ENCODE measurements at places on chromosomes 7 and 10.

GRCh38 chr10:24603333-24603732 is 120.4 kb downstream of the ARHGAP21 start:
- no peak for DNase-seq

- DNase-seq = no peak
Measured at GRCh38 chr7:132065193-132065988, 509.0 kb upstream of the PODXL start.

GRCh38 chr7:128687131-128687530 is 15.0 kb downstream of the GARIN1A start:
- no peak for DNase-seq

DNA sequence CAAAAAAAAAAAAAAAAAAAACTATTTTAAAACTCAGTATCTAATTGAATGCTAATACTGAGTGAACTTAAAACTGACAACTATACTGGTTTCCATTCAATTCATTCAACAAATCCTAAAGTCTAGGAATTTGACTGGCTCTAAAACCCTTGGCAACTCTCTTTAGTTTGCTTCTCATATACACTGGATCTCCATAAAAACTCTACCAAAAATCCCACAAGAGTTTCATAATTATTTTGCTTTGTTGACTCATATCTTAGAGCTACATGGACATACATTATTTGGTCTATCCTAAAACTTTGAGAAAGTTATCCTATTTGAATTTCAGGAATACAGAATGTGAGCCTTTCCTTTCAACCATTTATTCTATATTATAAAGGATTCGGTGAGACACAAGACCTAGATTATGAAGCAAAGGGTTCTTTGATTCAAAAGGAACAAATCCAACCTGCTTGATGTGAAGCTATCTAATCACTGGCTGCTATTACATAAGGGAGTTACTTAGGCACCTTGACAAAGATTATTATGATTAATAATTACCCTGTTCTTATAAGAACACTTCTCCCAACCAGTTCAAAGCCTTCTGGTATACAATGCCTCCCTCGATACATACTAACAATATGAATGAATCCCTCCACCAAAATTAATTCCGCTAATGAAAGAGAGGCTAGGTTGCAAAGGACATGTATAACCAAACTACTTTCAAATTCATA is 15.8 kb upstream of the KMT2E start:
- DNase-seq = no peak

DNA sequence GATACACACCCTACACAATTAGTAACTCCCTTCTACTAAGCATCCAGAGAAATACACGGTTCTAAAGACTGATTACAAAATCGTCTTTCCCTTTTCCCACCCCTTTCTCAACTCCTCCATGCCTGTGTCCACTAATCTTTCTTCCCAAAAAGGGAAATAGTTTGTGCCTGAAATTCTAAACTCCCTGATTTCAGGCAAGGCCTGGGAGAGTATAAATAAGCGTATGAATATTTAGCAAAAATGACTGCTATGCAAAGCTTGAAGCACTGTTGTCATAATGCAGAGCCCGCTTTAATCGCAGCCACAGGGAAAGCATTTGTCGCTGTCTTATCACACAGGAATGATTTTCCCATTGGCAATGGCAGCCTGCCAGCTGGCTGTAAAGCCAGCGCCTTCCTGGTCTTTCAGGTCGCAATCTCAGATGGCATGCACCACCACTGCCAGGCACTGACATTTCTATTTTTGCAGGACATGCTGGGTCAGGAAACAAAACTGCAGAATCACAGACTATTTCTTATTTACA is 142.9 kb upstream of the PCGF5 start:
- no peak for DNase-seq

DNA sequence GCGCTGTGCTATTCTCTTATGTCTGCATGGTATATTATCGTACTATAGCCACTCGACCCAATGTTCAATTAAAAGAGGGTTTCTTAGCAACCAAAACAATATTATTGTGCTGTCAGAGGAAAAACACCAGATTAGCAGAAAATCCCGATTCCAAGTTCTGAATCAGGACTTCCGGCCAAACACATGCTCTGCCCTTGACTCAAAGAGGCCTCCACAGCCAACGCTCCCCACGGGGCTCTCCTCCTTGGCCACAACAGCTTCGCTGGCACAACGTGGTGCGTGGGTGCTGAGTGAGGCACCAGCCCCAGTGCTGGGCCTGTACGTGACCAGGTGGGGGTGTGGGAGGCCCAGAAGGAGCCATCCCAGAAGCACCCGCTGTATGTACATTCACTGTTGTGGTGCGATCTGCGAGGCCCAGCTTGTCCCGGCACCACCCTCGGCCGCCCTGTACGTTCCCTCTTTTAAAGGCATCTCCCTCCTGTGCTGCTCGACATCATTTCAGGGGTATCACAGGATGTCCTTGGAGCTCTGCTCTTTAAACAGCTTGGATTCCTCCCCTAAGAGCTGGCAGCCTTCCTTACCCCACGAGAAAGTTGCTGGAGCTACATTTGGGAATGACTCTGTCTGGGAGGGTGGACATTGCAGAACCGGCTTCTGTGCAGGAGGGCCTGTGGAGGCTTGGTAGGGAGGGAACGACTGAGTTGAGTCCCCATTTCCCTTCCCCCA is 736.2 kb downstream of the PARD3 start:
- no peak for DNase-seq

GRCh38 chr7:47776335-47776734 is 171.9 kb downstream of the PKD1L1 start:
- DNase-seq = no peak

DNA sequence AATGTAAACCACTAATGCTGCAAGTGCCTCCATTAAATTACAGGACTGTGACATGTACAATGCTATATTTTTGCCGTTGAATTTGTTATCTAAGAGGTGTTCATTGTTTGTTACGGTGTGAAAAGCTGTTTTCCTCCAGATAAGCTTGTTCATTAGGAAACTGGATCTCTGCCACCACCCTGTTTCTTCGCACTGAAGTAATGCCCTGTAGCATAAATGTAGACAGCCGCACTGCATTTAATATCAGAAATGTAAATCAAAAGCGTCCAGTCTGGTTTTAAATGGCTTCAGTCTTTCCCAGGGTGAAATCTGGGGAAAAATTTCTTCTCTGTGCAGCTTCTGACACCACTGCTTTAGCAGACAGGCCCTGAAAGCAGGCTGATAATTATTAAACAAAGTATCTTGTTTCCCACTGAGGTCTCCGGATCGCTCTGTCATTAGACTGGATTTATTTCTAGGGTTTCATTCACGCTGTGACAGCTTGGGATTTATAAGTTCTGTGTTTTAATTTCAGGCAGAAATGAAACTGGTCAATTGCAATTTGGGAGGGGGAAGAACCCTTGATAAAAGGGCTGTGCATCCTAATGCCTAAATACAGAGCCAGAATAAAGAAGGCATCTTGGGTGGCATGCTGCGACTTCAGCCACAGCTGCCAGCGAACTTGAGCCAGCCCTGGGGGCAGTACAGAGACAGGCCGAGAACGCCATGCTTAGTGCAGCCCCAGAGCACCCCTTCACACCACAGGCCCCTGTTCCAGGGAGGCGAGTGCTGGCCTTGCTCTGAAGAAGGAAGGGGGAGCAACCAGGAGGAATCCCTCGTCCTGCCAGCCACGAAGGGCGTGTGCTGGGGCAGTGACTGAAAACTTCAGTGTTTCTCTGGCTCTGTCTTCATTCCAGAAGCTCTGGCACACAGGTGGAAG is 547.7 kb upstream of the GALNT17 start:
- DNase-seq = no peak

- no peak for DNase-seq
Measured at GRCh38 chr10:61529208-61529607, 76.0 kb upstream of the TMEM26 start.

- no peak for DNase-seq
Measured at GRCh38 chr7:24967696-24968095, 12.3 kb downstream of the OSBPL3 start.

DNA sequence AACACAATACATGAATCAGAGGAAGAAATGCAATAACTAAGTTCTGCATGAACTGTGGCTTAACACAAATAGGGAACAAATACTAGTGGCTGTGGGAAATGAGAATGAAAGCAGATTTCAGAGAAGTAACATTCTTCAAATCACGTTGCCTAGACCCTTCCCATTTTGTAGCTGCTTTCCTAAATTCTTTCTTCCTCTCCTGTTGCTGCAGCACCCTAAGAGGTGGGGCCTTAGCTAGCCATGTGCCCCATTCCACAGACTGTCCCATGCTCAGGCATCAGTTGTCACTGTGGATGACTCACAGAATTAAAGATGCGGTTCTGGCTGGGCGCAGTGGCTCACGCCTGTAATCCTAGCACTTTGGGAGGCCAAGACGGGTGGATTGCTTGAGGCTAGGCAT is 704.7 kb upstream of the C7orf33 start:
- no peak for DNase-seq

DNA sequence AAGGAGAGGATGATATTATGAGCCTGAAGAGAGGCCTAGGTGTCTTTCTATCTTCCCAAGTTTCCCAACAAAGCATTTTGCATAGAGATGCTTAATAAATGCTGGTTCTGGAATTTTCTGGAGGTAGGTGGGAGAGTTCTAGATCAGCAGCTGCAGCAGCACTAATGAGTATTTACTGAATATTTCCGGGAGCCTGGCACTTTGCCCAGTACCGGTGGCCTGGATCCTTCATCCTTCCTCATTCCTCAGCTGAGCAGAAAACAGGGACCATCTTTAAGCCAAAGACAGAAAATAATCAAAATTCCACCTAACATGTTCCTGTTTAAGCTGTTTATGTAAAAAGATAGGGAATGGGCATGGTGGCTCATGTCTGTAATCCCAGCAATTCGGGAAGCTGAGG is 813.2 kb upstream of the AUTS2 start:
- DNase-seq = no peak

DNA sequence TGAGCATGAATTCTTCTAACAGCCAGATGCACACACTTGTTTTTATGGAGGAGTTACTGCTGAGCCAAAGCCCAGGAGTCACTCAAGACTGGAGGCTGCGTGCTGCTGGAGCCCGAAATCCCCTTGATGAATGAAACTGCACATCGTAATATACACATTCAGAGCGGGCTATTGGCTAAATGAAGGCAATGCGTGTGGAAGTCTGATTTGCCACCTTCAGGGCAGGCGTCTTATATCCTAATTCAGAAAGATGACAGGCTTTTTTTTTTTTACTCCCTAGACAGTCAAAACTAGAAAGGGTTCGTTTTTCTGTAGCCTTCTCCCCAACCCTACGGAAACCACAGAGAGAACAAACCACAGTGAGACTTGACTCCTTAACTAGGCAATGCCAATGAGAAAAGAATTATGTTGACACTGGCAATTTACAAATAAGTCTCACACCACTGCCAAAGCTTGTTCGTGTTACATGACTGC is 227.2 kb upstream of the KLF14 start:
- peak; percentile 65 for DNase-seq

DNA sequence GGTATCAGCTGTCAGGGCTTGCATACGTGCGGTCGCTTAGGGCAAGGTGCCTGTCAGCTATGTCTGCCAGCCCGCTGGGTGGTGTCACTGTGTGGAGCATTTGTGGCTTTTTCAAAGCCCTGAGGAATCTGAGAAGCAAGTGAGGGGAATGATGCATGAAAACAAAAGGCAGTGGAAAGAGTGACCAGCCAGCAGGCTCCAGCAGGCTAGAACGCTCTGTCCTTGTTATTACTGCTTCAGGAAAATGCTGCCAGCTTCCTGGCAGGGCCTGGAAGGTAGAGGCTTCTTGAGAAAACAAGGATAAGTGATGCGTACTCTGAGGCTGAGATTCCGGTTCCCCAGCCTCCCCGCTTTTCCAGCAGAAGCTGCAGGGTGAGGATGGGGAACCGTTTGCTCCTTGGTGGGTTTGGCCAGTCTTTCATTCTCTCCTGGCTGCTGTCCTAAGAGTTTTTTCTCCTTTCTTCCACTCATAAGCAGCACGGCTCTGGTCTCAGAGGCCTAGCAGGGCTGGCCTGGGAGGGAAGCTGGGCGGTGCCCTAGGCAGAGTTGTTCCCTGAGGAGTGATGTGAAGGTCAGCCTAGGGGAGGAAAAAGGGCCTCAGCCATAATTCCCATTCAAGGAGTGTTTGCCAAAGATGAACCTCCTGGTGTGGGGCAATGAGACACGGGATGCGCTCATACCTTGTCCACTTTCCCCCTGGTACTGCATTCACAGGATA is 42.8 kb upstream of the MKLN1 start:
- DNase-seq = no peak

- DNase-seq = no peak
Measured at GRCh38 chr10:114780577-114781184, 40.9 kb upstream of the FHIP2A start.

- no peak for DNase-seq
Measured at GRCh38 chr10:63027531-63027930, 105.6 kb upstream of the NRBF2 start.

GRCh38 chr7:5231811-5232484 is 41.9 kb downstream of the WIPI2 start:
- DNase-seq = no peak

GRCh38 chr10:97336942-97337831 is 2.7 kb upstream of the FRAT2 start:
- no peak for DNase-seq

GRCh38 chr10:114043532-114044246 is at the start of gene ADRB1:
TSS of gene ADRB1 (plus strand) at chr10:114043866. CDS start at chr10:114044133, 267 bp downstream.
- DNase-seq = no peak

- no peak for DNase-seq
Measured at GRCh38 chr10:118256825-118257570, 85.1 kb downstream of the FAM204A start.

DNA sequence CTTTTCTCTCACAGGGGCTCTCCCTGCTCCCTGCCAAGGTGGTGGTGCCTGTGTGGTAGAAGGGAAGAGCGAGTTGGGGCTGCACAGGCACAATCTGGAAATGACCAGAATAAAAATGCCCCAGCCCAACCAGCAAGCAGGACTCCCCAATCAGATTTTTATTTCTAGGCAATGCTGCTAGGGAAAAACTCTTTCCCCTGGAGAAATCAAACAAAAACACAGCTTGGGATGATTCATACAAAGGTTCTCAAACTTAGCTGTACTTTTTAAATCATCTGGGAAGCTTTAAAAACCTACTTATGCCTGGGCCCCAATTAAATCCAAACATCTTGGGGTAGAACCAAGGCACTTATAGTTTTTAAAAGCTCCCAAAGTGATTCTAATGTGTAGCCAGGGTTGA is 243.2 kb downstream of the HTR7 start:
- DNase-seq = no peak

DNA sequence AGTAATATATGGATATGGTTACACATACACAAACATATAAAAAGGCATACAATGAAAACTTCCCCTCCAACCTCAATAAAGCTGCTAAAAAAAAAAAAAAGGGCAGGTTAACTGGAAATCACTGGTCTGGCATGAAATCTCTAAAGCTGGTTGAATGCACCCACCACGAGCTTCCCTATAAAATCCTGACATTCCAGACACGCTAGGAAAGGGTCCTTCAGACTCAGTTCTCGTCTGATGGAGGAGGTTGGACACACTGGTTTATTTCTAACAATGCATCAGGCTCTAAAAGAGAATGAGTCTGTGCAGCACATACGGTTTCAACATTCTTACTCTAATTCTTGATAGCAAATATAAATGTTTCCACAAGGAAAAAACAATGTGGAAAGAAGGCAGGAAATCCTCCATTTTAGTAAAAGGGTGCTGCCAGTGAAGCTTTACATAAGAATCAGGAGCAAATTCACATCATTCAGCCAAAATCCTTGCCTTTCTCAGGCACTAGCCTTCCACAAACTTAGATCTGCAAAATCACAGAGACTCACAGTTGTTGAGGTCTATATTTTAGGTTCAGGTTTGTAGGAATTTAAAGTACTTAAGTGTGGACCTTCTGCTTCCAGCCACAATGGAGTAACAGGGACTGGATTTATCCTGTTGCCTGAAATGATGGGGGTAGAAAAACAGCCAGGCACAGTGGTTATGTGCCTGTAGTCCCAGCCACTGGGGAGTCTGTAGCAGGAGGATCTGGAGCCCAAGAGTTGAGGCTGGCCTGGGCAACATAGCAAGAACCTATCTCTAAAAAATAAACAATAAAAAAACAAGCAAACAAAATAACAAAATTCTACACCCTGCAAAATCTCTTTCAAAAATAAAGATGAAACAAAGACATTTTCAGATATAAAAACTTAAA is 73.5 kb downstream of the CYTH3 start:
- DNase-seq = no peak
